Activated T-cell treated with anti-CD3 and anti-CD28 coated beads for 48 hours (primary cell): ENCODE measurements at places on chromosomes 2 and 18.

DNA sequence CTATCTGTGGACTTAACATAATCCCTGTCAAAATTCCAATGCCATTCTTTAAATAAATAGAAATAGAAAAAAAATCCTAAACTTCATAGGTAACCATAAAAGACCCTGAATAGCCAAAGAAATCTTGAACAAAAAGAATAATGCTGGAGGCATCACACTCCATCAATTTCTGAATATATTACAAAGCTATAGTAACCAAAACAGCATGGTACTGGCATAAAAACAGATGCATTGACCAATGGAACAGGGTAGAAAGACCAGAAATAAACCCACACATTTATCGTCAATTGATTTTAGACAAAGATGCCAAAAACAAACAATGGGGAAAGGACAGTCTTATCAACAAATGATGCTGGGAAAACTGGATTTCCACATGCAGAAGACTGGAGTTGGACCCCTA, 205.7 kb downstream of the VAPA start:
- DNase-seq = no peak

DNA sequence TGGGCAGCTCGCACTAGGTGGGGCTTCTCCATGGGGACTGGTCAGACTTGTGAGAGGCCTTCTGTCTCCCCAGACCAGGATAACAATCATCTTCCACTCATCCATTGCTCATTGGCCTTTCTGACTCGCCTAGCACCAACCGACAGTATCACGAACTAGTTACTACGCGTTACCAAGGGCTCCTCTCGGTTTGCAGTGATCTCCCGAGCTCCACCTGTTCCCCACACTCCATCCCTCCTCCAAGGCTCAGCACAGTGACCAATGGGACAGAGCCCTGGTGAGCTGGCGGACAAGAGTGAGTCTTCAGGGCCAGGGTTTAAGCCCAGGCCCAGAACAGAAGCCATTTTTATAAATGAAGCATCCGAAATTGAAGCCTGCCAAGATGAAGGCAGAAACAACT, 42.8 kb upstream of the SMAD7 start:
- DNase-seq = no peak

- no peak for DNase-seq
Measured at GRCh38 chr2:210226223-210226622, 976 bp upstream of the ACADL start.

DNA sequence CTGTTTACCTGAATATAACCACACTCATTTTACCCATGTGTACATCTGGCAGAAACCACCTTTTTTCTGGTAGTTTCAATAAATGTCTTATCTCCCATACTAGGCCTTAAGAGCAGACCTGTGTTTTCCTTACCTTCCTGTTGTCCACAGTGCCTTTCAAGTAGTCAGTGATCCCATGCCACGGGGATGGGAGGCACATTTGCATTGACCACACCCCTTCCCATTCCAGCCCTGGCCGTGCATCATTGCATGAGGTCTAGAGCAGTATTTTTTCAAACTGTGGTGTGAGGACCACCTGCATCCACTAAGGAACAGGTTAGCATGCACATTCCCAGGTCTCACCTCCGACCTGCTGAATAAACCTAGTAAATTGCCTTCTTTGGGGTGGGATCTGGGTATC, 165.2 kb upstream of the FOSL2 start:
- no peak for DNase-seq

GRCh38 chr2:196268538-196269338, 97.4 kb upstream of the STK17B start:
- no peak for DNase-seq
